Left cardiac atrium (tissue), 4 donors: ENCODE measurements at places on chromosomes 3 and 15. TPM values are rescaled to one million over a fixed set of nuclear protein-coding genes. Genes with fewer than 3 reads are reported as not detected.

DNA sequence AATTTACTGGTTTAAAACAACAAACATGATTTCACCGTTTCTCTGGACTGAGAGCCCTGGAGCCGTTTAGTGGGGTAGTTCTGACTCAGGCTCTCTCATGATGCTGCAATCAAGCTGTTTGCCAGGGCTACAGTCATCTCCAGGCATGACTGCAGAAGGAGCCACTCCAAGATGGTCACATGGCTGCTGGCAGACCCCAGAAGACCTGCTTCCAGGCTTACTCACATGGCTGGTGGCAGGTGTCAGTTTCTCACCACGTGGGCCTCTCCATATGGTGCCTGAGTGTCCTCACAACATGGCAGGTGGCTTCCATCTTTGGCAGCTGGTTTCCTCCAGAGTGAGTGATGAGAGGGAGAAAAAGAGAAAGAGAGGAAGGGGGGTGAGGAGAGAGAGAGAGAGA is 378.3 kb upstream of the RGMA start:
- peak; percentile 76 for DNase-seq

SIDT1 gene
- 0.79 TPM for total RNA-seq

DNA sequence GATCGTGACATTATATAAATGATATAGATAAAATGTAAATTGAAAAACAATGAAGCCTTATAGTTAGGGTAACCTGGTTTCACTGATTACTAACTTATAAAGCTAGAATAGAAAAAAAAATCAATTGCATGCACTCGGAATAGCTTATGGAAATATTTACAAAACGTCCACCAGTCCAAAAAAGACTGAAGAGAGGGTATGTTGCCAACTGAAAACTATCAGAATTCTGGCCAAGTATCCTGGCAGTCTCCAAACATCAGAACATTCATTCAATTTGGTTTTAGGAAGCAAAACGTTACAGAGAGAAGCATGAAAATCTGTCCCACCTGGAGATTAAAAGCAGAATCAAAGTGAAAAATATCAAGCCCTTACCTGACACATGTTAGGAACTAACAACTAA is 892.4 kb downstream of the ROBO1 start:
- no peak for DNase-seq

DNA sequence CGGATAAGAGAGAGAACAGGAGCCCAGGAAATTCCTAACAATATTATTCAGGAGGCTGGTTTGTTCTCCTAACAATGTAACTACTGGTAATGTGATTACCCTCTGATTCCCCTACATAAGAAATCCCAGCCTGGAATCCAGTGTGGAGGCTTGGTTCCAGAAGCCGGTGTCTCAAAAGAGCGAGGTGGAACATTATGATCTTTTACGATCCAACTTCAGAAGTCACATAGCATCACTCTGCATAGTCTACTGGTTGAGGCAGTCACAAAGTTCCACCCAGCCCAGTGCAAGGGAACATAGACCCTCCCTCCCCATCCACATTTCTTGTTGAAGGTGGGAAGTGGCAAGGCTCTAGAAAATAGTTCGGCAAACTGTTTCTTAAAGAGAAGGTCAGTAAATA is 81.6 kb upstream of the GALNT15 start:
- no peak for DNase-seq

- DNase-seq: no peak
Observed at GRCh38 chr3:79380581-79380980, 387.2 kb downstream of the ROBO1 start.

DNA sequence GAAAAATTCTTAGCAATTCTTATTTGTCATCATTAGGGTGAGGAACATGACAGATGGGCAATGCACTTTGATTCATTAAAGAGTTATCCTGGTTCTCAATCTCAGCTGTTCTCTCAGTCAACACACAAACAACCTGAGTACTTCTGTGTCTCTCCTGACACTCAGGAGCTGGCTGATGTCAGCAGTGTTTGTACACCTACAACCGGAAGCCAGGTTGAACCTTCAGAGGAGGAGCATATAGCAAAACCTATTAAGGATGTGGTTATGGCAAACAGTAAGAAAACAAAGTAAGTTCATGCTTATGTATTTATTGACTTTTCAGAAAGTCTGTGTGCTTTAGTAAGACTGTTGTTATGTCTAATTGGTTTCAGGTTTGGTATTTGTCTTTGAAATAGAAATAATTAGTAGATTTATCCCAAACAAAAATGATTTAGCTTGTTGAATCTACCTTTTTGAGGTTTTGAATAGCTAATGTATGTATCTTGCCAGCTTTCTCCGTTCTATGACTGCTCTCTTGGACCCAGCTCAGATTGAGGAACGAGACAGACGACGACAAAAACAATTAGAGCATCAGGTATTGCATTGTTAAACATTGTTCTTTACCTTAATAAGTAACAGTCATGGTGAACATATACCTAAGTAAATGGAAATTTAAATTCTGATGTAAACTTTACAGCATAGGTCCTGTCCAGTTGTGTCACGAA is 36.6 kb downstream of the CCDC66 start:
- DNase-seq: no peak

- DNase-seq: no peak
Observed at GRCh38 chr15:81297603-81298575, 26.1 kb downstream of the STARD5 start.

DNA sequence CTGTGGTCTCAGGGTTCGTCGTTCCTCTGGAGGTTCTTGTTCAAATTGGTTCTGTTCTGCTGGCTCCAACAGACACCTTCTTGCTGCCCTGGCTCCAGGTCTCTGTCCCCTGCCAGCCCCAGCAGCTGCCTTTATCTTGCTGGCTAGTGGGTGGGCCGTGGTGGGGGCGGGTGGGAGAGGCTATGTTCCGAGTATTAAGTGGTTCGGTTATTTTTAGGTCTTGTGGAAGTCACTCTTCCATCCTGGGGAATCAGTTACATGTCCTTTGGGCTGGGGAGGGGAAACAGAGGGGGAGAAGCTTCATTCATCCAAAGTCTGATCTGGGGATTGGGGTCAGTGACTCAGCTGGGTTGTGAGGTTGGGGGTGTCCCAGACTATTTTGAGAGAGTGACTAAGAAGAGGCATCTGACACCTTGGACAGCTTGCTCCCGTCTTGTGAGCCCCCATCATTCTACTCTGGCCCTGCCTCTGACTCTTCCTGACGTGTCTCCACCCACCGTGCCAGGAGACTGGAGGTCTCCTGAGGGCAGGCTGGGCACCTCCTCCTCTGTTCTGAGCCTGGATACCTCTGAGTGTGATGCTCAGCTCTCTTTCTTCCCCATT is at the start of gene XIRP1:
XIRP1 (minus strand) TSS at position 106 of the 603 bp plus-strand sequence. CDS start 3,150 bp downstream, outside the sequence.
- DNase-seq: no peak

DNA sequence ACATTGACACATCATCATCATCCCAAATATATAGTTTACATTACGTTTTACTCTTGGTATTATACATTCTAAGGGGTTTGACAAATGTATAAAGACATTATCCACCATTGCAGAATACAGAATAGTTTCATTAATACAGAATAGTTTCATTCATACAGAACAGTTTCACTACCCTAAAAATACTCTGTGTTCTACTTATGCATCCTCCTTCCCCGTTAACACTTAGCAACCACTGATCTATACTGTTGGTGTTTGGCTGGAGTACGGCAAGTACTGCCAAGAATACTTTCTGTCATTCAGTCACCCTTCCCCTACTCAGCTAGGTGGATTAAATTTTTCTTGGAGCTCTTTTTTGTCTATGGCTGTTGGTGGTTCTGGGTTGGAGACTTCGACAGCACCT is 33.4 kb downstream of the LEKR1 start:
- DNase-seq: no peak

PSTPIP1 gene
- total RNA-seq: 6.1 TPM

- no peak for DNase-seq
Observed at GRCh38 chr3:73633916-73634344, 9.2 kb upstream of the PDZRN3 start.

BFSP2 gene
- not detected for total RNA-seq

DNA sequence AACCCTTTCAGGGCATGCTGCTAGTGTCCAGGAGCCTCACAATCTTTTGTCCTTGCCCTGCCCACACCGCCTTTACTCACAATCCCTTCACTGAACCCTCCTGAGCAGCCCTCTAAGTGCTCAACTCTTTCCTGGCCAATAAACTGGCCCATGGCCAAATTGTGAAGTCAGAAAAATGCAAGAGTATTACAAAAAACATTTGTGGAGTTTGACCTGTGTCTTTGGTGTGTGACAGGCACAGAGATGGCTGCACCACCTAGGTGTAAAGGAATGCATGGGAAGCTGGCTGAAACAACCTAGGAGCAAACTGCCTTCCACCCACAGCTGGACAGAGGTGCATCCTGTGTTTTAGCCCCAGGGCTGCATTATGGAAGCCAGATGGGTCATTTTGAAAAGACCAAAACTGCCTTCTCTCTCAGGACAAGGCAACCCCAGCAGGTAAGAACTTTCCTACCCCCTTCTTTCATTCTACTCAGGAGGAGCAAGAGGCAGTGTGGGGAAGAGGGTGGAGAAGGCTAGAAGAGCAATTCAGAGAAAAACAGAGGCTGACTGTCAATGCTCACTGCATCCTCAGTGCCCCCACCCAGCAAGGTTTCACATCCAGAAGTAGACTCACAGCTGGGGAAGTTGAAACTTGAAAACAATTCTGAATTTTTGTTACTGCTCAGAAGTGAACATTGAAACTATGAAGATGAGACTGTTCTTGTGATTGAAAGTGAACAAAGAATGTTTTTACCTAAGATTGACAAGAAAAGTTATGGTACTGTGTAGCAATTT is 78.6 kb downstream of the TRIM42 start:
- DNase-seq: no peak

DNA sequence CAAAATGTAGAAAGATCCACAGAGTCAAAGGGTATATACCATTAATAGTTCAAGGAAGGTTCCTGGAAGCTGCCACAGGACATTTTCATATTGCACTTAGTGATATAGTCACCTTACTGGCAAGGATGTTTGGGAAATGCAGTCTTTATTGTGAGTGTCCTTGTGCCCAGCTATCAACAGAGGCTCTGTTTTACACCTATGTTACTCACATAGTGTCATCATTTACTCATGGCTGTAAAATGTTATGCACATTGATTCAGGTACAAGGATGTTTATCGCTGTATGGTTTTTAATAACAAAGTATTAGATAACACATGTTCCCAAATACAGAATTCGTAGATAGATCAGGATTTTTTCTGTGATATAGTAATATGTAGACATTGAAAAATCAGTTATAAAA is 50.9 kb downstream of the ZPLD1 start:
- DNase-seq: no peak

GRCh38 chr3:63933459-63933858 is 21.3 kb upstream of the SCAANT1 start:
- no peak for DNase-seq

DNA sequence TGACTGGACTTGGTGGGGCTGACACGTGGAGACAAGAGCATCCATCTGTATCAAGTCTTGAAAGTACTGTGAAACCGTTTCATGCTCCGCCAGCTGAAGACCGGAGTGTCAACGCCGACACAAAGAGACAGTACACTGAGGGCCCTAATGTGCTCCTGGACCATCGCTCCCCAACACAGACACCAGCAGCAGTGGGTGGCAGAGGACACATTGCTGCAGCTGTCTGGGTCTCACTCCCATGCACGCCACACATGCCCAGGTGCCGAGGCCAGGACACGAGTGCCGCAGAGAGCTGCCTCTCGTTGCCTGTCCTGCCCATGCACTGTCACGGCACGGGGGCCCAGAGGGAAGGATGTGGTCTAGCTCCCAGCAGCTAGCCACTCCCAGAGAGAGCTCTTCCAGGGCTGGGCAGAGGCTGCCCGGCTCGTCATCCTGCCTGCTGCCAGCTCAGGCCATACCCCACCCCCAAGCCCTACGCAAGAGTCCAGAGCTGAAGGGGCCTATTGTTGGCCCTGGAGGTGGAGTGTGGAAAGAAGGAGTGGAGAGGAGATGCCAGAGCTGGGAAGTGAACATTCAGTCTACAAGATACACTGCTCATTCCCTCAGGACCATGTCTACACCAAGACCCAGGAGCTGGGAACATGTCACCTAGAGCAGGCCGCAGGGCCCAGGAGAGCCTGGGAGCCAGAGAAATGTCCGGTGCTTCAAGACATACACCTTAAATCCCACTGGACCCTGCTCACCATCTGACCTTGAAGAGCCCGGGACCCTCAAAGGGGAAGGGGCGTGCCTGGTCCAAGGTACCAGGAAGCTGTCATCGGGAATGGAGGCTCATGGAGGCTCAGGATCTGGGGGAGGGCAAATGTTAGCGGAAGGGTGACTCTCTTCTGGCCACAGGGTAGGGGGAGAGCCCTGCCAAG is 7.7 kb downstream of the TNK2 start:
- peak; percentile 73 for DNase-seq
